Spleen (tissue), 13 donors: ENCODE measurements at places on chromosomes 4 and X. TPM values are rescaled to one million over a fixed set of nuclear protein-coding genes. Genes with fewer than 3 reads are reported as not detected.

DNA sequence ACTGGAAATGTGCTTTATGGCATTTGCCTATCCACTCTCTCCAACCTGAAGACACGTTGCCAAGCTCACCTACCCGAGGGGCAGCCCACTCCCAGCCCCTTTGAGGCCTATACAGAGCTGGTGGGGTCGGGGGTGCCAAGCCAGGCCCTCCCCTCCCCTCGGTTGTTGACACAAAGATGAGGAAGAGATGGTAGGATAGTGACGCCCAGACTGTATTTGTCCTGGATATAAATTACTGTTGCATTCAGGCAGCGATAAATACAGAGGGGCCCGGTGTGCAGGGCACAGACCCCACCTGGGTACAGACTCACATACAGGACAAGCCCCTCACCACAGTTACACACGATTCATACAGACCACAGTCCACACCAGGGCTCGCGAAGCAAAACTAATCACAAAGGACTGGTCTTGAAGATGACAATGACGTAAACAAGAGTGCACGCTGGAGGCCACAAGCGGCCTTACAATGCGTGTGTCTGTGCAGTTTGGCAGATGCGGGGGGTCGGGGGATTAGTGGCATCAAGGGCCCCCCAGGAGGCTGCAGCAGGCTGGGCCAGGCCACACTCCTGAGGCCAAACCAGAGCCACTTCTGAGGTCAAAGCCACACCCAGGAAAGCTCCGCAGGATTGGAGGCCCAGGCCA, 14.6 kb downstream of the DGKQ start:
- peak; percentile 62 for DNase-seq

Gene MAGEA2B
- polyA plus RNA-seq, result not detected

DNA sequence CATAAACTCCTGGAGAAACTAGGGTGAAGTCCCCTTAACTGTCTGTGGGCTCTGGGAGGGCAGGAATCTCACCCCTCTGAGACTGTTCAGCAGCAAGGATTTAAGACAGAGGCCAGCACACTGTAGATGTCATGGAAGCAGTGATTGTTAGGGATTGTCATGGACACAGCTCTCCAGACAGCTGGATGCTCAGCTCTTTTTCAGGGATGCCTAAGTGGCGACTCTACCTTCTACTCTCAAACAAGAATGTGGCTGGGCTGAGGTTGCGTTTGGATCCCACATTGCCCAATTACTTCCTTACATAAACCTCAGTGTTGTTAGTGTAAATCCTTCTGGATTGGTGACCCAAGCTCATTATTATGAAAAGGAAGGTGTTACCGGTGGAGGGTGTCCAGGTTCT, 291.9 kb upstream of the VCX3A start:
- no peak for DNase-seq

- no peak for DNase-seq
Measured at GRCh38 chr4:133869486-133869885, 332.1 kb downstream of the PABPC4L start.

DNA sequence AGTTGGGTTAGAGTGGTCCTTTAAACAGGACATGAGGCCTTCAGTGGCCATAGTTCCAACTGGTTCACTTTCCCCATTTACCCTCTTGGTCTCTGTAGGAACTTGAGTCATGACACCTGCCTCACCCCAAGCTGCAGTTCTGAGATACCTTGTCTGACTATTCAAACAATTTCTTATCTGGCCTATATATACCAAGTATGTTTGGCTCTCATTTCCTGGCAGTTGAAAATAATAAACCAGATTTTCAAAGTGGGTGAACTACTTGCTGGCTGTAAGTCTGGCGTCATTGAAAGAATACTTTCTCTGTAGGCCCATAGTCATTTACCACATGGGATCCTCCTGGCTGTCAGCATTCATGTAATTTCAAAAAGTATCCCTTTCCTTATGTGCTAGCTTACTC, 228.8 kb downstream of the SHROOM3 start:
- no peak for DNase-seq

GRCh38 chr4:121072224-121073003, at the start of gene NDNF:
Gene NDNF (minus strand): TSS chr4:121072535. CDS start chr4:121045837, 26,698 bp downstream.
- DNase-seq, result no peak

- DNase-seq, result no peak
Measured at GRCh38 chr4:124883632-124884031, 171.1 kb upstream of the ANKRD50 start.

DNA sequence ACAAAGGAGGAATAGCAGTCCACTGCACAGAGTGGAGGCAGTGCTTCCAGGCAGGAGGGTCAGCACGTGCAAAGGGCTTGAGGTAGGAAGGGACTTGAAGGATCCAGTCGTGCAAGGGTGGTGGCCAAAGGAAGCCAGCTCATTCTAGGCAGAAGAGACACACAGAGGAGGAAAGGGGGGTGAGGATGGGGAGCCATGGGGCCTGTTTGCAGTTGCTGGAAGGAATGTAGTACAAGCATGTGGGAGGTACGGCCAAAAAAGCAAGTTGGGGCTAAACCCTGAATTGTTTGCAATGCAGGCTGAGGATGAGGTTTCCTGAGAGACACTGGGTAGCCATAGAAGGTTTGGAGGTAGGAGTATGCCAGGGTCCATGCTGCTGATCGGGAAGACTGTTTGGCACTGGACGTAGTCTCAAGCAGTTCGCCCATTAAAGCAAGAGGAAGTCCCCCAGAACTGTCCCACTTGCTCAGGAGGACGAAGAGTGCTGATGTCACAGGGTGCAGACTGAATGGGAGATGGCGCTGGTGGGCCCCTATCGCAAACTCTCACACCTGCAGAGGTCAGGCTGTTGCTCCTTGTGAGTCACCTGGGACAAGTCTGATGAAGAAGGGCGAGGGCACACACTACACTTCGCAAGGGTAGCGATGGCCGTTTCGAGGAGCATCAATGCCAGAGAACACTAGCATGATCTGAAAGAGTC, 9.1 kb upstream of the MAN2B2 start:
- no peak for DNase-seq

Gene TKTL2
- not detected for polyA plus RNA-seq

- DNase-seq, result no peak
Measured at GRCh38 chrX:3757510-3758025, 44.1 kb upstream of the PRKX start.

DNA sequence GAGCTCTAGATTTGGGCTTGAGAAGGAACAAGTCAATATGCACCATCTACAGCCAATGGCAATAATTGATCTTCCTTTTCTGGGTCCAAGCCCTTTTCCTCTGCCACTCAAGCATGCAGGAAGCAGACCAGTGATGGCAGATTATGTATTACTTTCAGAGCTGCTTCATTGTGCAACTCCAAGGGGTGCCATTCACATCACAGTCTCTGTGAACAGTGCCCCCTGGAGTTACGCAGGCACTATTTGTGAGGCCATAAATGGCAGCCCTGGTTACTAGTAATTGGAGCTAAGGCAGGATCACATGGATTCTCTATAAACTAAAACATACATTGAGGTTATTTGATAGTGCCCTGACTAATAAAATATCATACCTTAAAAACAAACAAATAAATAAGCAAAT, 313.4 kb upstream of the SLC7A11 start:
- DNase-seq, result no peak

GRCh38 chr4:114385195-114385985, 213.2 kb upstream of the UGT8 start:
- no peak for DNase-seq

GRCh38 chr4:5009796-5010195, 9.5 kb downstream of the CYTL1 start:
- no peak for DNase-seq

- no peak for DNase-seq
Measured at GRCh38 chrX:42606591-42606990, 171.4 kb downstream of the PPP1R2C start.

Gene DCX
- polyA plus RNA-seq, result not detected

GRCh38 chr4:107712236-107712635, 7.8 kb downstream of the PAPSS1 start:
- no peak for DNase-seq

GRCh38 chr4:163111588-163111987, 55.1 kb downstream of the NAF1 start:
- DNase-seq, result no peak

Gene SPP1
- polyA plus RNA-seq, result 18.4 TPM

DNA sequence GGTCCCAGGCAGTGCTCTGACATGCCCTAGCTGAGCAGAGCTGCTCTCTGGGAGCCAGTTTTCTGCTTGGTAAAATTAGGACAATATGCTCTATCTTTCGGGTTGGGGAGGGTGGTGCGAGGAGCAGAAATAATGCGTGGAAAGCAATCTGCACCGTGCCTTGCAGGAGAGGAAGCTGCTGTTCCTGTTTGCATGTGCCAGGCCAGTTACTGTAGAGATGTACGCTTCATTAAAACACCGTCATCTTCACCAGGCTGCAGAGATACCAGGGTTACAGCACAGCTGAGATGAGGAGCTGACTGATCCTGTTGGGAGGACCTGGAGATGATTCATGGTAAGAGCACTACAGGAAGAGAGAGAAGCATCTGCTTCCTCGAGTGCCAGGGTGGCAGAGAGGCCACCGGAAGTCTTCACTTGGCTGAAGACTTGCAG, 29.5 kb upstream of the IRF2 start:
- no peak for DNase-seq

DNA sequence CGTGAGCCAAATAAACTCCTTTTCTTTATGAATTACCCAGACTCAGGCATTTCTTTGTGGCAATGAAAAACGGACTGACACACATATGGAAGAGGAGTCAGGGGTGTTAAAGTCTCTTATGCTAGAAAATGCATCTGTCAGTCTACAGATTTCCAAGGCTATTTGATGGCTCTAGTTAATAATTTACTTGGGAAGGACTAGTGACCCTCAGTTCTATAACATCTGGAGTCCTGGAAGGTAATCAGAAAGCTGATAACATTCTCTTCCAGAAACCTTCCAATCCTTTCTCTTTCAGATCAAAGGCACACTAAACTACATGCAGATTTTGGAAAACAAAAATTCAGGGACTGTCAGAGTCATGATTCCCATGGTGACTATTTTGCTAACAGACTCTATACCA, 142.0 kb upstream of the TEX13D start:
- DNase-seq, result no peak

GRCh38 chr4:143538979-143539669, 25.6 kb downstream of the SMARCA5 start:
- DNase-seq, result no peak

GRCh38 chr4:26496207-26496783, 6.0 kb upstream of the CCKAR start:
- no peak for DNase-seq

Gene LIN54
- polyA plus RNA-seq, result 2.8 TPM

DNA sequence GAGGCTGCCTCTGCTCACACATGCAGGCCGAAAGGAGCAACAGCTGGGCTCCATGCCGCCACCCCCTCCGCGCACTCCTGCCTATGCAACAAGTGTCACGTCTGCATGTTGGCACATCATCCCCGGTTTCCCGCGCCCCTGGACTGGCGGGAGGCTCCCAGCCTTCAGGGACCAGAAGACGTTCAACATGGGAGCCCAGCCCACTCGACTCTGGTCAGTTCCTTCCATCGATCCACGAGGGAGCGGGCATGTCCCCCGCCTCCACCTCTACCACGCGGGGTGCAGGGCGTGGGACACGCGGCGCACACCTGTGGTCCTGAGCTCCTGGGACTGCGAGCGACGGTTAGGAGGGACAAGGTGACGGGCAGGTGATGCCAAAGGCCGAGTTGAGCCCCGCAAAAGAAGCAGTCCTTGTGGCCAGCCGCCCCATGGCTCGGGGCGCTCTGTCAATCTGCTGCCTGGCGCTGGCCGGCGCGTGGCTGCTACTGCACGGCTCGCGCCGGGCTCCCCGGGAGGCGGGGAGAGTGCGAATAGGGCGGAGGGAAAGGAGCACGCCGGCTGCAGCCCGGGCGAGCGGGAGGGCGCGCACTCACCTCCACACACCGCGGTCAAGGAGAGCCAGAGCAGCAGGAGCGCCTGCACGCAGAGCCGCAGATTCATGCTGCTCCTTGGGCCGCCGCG, 645 bp downstream of the APLN start:
- DNase-seq, result no peak

DNA sequence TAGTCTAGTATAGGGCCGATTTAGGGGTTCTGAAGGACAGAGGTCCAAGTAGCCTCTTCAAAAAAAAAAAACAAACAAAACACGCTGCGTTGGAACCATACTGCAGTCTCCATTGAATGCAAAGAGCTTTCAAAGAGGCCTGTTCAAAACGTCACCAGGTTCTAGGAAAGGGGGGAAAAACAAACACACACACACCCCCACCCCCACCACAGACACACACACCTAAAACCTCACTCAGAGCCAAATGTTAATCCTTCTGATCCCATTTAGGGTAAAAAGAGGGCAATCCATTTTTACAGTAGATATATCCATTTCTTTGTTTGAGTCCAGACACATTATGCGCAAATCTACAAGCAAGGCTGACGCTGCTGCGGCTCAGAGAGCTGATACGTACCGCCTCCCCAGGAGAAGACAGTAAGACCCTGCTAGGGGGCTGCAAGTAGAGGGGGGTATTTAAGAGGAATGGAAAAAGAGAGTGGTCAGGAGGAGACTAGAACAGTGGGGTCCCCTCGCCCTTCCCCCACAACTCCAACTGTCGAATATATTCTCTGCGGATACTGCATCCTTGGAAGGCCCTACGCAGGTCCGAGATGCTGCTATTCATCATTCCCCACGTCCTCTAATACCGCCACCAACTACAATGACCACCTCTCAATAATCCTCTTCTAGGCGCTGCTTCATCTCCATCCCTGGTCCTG, 1.3 kb downstream of the NKRF start:
- no peak for DNase-seq

Gene ATP8A1
- 19.1 TPM for polyA plus RNA-seq

DNA sequence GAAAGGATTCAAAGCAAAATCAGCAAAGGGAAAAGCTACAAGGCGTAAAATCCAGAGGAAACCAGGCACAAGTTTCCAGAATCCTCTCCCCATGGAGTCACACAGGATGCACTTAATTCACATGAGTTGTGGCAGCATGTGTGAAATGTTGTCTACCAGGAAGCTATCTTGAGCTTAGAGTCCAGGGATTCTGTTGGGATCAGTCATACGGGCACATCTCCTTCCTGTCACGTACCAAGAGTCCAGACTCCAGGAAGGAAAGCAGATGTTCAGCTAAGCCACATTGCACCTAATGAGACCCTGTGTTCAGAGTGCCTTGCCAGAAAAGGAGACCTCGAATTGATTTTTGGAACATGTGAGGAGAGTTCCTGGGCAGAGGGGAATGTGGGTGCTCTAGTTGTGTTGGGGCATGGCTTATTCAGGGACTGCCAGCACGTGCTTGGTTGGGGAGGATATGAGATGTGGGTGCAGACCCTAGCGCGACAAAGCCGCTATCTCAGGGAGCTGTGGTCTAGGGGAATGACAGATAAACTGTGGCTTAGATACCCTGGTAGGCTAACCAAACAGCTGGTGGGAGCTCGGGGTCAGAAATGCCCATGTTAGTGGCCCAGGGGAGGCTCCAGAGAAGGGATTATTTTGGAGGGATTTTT, 70.0 kb downstream of the EVC start:
- peak; percentile 31 for DNase-seq

DNA sequence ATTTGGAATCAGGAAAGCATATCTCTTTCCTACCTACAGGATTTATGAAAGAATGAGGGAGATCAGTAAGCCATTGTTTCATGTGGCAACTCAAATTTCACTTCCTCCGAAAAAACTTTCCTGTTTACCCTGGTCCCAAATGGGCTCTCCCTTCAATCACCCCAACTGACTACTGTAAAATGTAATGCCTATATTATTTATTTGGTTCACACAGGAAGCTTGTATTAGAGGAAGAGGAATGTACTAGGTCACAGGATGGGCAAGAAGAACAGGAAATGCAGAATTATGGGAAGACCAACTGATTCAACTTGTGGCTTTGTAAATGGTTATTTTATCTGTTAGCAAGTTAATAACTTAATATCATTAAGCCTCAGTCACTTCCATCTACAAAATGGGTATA, 23.1 kb downstream of the COL4A6 start:
- no peak for DNase-seq
